ENCODE measurements at places on chromosomes 5 and 9. TPM values are rescaled to one million over a fixed set of nuclear protein-coding genes. Genes with fewer than 3 reads are reported as not detected.

The MLANA gene
- 1.4 TPM for polyA plus RNA-seq

The LCN6 gene
- not detected for polyA plus RNA-seq

DNA sequence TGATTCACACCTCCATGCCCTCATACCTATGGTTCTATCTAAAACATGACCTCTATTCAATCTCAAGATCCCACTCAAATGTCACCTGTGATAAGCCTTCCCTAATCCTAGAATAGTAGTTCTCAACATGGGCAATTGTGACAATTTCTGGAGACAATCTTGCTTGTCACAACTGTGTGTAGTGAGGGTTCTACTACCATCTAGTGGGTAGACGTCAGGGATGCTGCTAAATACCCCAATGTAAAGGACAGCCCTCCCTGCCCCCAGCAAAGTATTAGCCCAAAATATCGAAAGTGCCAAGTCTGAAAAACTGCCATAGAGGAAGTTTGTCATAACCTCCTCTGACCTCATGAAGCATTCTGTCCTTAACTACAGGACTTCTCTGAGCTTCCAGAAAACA lies 32.0 kb downstream of the TBCA start:
- DNase-seq, result no peak

The TCF7 gene
- 11.5 TPM for polyA plus RNA-seq

DNA sequence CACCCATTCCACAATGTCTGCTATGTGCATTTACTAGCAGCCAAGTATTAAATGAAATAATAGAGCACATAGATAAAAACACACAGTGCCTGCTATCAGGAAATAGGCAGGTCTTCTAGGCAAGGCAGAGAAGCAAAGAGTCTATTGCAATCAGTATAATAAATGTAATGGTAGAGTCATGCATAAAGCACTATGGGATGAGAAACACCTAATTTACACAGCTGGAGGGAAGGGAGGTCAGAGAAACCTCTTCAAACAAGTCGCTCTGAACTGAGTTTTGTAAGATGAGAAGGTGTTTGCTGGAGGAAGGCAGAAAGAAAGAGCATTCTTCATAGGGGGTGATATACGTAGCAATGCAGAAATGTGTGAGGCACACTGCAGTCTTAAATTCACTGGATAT lies 341.0 kb upstream of the DMAC1 start:
- no peak for DNase-seq

GRCh38 chr5:15791859-15792258 lies 291.9 kb downstream of the FBXL7 start:
- DNase-seq, result no peak

- no peak for DNase-seq
Observed at GRCh38 chr9:93194221-93194625, 10.3 kb downstream of the WNK2 start.

DNA sequence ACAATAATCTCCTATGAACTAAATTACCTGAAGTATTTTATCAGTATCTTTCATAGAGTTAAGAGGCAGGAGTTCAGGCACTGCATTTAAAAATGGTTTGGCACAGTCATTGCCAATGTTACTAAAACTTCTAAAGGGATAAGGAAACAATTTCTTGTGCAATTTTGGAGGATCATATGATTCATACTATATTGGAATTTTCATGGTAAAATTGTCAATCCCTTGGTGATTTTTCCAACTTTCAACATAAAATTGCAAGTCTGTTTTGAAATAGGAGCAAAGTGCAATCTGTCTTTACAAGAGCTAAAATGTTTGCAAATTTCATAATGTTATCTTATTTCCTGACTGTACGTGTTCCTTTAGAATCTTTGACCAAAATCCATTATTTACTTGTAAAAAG lies 211.1 kb downstream of the DMRTA1 start:
- no peak for DNase-seq

DNA sequence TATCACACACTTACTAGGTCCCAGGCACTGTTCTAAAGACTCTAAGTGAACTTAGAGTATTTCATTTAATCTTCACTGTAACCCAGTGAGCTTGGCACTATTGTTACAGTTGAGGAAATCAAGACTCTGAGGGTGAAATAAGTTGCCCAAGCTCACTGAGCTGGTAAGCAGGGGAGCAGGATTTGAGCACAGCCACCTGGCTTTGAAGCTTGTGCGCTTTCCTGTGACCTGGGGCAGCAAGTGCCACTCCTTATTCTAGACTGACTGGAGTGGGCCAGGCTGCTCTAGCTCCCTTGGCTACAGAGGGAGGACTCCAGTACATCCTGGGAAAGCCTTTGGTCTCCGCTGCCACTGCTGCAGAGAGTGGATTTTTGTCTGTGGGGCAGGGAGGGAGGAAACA lies 50.0 kb downstream of the RGS3 start:
- no peak for DNase-seq

The CDO1 gene
- polyA plus RNA-seq, result 32.2 TPM

DNA sequence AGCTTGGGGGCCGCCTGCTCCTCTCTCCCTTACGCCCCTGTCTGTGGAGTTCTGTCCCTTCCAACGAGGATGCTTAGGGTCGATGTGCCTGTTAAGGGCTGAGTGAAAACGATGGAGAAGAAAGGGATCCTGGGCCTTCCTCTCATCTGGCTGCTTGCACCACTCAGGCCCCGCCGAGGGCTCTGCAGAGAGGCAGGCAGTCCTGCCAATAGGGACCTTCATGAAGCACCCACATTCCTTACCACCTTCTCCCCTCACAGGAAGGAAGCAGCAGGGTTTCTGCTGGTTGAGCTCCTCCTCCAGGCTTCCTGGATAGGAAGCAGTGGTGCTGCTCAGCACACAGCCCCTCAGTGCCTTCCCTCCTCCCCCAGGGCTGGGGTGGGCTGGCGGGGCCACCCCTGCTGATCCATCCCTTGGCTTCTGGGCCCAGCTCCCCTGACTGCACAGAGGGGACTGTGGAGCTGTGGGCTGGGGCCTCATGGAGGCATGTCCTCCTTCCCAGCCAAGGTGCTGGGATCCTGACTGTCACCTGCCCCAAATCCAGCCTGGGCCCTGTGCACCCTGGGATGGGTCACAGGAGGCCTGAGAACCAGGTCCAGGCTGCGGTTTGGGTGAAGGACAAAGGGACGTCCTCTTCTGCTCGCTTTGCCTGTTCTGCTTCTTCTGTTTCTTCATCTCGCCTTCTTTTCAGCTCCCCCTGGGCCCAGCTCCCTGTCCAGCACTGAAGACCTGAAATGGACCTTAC lies 50.5 kb downstream of the AHRR start:
- DNase-seq, result no peak

GRCh38 chr5:45491368-45491767 lies 204.8 kb downstream of the HCN1 start:
- no peak for DNase-seq

GRCh38 chr9:93107825-93108161 lies 11.8 kb downstream of the CARD19 start:
- no peak for DNase-seq

GRCh38 chr5:148414833-148415232 lies 31.1 kb downstream of the FBXO38 start:
- no peak for DNase-seq

The IL5 gene
- not detected for polyA plus RNA-seq

The TMEM252 gene
- 8.6 TPM for polyA plus RNA-seq

The SERINC5 gene
- polyA plus RNA-seq, result 55.5 TPM

DNA sequence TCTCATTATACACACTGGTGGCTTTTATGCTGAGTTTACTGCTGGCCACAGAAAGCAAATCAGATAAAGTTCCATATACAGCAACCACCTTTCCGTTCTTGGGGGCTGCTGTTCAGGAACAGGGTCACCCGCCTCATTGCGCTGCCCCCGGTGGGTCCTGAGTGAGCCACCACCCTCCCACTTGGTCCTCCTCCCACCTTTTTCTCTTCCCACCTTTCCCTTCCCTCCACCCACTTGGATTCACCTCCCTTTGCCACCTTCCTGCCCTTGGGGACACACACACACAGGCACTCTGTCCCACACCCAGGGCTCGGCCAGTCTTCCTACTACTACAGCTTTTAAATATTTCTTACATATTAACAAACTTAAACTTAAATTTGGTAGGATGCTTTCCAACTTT lies 127.6 kb downstream of the WDR70 start:
- no peak for DNase-seq

The CIZ1 gene
- polyA plus RNA-seq, result 124 TPM

The ABCA1 gene
- 9.6 TPM for polyA plus RNA-seq

DNA sequence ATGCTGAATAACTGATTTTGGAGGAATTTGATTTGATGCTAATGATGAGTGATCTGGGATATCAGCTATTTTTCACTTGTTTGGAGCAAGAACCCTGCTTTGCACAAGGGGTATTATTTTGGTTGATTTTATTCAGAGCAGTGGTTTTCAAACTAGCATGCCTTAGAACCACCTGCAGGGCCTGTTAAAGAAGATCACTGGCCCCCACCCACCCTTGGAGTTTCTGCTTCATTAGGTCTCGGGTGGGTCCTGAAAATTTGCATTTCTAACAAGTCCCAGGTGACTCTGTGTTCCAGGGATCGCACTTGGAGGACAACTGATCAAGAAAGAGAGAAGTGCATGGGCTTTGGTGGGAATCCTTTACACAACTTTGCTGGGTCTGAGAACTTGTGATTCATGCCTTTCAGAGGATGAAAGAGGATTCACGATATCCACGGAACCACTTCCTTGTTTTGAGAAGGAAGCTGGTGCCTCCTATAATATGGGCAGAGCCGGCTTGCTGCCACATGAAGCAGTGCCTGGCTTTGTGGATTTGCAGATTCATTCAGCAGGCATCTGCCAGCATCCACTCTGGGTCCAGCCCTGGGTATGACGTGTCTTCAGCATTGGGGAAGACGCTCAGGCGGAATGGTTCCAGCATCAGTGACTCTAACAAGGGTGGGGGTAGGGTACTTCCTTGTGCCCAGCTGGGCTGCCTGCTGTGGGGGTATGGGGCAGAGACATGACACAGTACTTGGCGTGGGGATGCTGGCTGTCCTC lies 106.6 kb upstream of the PITX1 start:
- no peak for DNase-seq

- DNase-seq, result no peak
Observed at GRCh38 chr9:112048924-112049691, 126.0 kb downstream of the SUSD1 start.

- no peak for DNase-seq
Observed at GRCh38 chr5:10699987-10700386, 61.0 kb downstream of the DAP start.

The ERAP2 gene
- polyA plus RNA-seq, result 4.0 TPM

GRCh38 chr9:136618580-136619547 lies 43.9 kb upstream of the EGFL7 start:
- DNase-seq, result no peak

DNA sequence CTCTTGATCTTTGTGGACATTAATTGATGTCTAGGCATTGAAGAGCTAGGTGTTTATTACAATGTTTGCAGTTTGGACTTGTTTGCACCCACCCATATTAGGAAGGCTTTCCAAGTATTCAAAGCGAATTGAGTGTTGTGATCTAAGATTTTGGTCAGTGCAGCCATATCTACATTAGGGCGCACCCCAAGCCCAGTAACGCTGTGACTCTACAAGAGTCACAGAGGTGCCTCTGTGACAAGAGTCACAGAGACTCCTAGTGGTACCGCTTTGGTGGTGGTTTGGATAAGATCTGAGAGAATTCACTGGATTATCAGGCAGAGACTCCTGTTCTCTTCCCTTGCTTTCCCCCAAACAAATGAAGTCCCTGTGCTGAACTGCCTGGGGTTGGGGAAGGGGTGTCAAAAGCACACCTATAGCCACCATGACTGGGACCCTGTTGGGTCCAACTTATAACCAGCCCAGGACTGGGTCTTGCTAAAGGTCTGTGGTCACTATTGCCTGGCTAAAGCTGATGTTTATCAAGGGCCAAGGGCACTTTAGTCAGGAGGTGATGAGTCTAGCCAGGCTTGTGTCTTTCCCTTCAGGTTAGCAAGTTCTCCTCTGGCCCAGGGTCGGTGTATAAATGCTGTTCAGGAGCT lies 114.1 kb upstream of the RIOK2 start:
- DNase-seq, result peak; percentile 1

- DNase-seq, result peak; percentile 64
Observed at GRCh38 chr9:35604578-35605350, at the start of gene TESK1. TESK1 (plus strand) TSS chr9:35605262; CDS start chr9:35605620, 358 bp downstream.

The SOHLH1 gene
- not detected for polyA plus RNA-seq

DNA sequence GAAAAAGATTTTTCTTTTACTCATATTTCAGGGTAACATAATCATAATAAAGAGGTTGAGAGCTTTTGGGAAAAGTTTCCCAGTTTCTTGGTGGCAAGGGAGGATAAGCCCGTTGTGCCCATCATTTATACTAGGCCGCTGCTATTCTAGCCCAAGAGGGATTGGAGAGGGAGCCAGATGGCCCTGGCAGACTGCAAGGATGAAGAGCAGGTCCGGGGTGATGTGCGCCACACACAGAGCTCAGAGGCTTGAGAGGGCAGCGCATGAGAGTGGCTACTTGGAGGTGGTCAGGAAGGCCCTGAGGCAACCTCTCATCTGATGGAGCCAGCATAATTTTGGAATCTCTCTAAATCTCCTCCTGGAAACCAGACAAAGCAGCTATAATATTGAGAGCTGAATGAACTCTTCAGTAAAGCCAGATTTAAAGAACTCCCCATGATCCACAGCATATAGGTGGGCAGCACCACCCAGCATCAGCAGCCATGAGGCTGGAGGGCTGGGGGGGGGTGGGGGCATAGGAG lies 110.1 kb downstream of the MED27 start:
- no peak for DNase-seq

- no peak for DNase-seq
Observed at GRCh38 chr9:78860801-78861475, 564.0 kb downstream of the PSAT1 start.

DNA sequence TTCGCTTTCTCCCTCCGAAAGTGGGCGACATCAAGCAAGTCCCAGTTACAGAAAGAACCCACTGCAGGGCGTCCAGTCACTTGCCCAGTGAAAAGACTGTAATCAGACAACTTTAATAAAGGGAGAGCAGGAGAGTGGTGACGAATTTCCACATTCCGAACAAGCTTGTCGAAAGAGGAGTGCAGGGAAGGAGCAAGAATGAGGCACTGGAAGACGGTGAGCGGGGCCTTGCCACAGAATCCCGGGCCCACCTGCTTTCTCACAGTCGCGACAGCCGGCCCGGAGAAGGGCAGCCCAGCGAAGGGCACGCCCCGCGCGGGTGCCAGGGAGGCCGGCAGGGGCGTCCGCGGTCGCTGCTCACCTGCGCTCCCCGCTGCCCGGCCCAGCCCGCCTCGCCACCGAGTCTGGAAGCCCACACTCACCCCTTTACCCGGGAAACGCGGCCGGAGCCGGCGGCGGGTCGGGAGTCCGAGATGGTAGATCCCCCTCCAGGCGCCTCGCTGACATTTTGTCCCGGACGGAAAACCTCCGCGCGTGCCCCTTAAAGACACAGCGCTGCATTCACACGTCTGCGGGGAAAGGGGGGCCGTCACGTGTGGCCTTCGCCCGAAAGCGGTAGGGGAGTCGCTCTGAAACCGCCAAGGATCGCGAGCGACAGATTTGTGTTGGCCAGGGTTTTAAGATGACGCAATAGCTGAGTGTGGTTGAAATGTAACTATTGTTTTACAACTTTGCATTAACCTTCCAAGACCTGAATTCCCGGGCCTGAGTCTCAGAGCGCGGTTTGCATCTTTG lies at the start of gene ZBED3:
ZBED3 (minus strand) TSS at position 597 of the 795 bp plus-strand sequence. CDS start 9,407 bp downstream, outside the sequence.
- peak; percentile 67 for DNase-seq

Data from renal cortex interstitium (tissue), 15 donors.